ENCODE measurements at places on chromosomes 12 and 14.

- DNase-seq, result no peak
Observed at GRCh38 chr14:44162197-44162596, 344.9 kb downstream of the FSCB start.

- no peak for DNase-seq
Observed at GRCh38 chr12:43841253-43841652, 5.4 kb downstream of the TMEM117 start.

DNA sequence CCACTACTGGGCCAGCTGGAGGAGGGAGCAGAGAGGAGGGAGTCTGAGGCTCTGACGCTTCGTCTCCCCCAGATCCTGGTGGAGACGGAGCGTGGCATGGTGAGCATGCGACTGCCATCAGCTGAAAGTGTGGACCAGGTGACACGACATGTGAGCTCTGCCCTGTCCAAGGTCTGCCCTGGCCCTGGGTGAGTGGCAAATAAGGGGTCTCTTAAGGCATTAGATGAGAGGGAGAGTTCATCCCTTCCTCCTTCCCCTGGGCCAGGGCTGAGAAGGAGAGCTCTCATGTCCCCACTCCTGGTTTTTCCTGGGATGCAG is 2.5 kb downstream of the CARMIL3 start:
- DNase-seq, result no peak

- DNase-seq, result no peak
Observed at GRCh38 chr12:51958542-51958941, 7.0 kb downstream of the ACVR1B start.

- no peak for DNase-seq
Observed at GRCh38 chr12:57717846-57718640, 20.5 kb downstream of the AGAP2 start.

Measured in activated T-helper 1 cell treated with Interleukin-2 at 50 U/mL for 16 hours (primary cell).